C1 segment of cervical spinal cord (tissue), 14 donors: ENCODE measurements at places on chromosomes 6 and 20.

- no peak for DNase-seq
Measured at GRCh38 chr6:92810913-92811312, 608.4 kb downstream of the EPHA7 start.

DNA sequence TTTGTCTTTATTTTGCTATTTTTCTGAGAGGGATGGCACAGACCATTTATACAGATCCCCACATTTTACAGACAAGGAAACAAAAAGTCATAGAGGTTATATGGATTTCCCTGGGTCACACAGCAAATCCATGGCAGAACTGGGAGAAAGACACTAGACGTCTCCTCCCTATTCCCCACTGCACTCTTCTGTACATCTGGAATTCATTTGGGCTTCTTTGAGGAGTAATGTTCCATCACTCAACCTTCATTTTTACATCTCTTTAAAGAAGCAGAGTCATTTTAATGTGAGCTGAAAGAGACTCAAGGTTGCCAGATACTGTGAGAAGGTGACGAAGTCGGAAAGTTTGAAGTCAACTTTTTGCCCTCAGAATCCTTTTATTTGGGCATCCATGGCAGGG is 207.3 kb downstream of the OTOR start:
- DNase-seq: no peak

DNA sequence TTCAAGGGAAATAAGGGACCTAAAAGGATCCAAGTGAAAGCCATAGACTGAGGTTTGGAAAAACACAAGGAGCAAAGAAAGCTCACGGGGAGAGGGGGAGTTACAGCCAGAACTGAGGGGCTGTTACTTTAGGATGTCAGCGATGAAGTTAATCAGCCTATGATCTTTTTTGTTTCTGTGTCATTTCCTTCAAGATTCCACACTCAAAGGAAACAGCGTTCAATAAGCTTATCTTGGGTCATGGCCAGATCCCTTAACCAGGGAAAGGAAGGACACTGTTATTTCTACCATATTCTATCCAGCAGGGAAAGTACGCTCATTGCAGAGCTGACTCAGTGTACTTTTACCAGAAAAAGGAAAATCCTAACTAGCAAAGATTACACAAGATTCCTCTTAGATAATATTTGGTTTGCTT is 132.8 kb downstream of the PFDN4 start:
- no peak for DNase-seq

DNA sequence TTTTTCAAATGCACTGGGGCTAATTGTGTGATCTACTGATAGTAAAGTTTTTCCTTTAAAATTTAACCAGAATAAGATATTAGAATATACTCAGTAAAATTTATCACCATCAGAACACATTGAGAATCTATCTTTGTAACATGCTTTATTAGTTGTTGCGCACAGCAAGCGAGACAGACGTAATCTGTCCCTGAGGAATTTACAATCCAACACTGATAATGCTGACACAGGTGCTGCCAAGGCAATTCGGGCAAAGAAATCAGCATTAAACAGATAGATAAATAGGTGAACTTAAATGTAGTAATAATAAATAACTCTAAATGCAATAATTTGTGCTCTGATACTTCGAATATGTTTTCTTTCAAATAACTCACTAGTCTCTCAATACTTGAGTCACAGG is 607.2 kb downstream of the HTR1B start:
- no peak for DNase-seq

DNA sequence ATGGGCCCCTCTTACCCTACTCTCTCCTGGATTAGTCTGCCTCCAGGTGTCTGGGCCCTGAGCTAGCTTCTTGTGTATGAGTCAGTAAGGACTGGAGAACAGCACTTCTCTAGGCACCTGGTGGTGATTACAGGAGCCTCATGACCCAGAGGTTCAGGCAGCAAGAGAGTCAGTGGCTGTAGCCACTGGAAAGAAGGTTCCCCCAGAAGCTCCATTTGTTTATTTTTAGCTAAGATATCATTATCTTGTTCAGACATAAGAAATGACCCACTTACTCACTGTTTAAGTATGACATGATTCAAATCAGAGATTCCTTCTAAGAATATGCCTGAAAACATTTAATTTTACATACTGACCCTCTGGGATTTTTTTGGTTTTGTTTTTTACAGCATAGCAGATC is 23.6 kb upstream of the SLC4A11 start:
- no peak for DNase-seq

DNA sequence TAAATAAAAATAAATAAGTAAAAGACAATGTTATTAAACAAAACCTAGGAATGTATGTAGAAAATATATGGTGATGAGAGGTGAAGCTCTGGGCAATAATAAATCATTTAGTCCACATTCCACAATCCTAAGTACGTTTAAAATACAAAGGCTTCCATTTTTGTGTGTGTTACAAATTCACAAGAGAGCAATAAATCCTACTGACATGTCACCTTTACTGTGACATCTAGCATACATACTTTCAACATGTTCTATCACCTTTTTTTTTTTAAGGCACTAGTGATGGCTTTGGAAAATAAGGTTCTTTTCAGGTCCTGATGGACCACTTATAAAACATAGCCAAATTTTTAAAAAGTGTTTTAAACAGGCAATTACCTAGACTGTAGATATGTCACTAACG is 12.0 kb downstream of the REV3L start:
- no peak for DNase-seq

DNA sequence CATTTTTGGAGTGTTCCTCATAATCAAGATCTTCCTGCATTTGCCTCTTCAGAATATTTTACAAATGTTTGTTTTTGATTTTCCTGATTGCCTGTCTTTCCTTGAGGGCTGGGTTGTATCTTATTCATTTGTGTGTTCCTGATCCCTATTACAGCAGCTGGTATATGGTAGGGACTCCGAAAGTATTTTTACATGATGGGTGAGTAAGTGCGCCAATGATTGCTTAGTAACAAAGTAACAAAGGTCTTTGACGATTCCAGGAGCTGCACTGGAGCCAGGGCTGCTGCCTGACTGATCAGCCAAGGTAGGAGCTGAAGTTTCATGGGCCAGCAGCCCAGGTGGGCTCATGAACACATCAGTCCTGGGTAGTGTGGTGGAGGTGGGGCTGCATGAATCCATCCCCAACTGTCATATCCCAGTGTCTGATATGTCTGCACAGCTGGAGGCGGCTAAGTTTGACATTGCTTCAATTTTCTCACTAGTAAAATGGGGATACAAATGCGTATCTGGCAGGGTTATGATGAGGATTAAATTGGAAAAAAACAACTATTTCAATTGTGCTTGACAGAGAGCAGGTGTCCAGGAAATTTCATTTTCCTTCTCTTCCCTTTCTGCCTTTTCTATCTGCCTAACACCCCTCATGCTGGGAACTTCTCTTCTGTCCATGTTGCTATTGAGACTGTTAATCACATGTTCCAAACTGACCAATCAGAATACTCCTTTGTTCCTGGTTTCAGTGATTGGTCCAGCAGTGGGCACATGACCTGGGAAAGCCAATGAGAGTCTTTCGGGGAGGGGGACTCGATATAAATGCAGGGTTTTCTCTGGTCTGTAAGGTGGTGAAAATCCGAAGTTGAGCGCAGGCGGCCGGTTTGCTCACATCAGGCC is 90.7 kb downstream of the CDH26 start:
- DNase-seq: no peak

GRCh38 chr6:88641178-88641903 is 322.1 kb downstream of the RNGTT start:
- no peak for DNase-seq
